Astrocyte of the cerebellum (primary cell): ENCODE measurements at places on chromosomes 7 and 10.

DNA sequence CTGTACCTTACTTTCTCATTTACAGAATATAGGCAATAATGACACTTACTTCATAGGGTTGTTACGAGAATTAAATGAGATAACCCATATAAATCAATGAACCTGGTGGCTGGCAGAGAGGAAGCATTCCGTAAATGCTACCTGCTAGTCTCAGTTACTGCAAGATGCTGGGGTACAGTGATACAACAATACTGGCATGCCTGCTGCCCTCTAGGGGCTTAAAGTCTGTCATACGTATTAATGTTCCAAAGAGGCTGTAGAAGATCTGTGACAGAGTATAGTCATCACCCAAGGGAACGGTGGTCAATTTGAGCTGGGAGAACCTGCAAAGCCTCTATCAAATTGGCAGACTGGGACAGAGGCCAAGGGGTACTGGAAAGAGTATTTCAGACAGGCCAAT lies 421.5 kb downstream of the GPAM start:
- DNase-seq = no peak

DNA sequence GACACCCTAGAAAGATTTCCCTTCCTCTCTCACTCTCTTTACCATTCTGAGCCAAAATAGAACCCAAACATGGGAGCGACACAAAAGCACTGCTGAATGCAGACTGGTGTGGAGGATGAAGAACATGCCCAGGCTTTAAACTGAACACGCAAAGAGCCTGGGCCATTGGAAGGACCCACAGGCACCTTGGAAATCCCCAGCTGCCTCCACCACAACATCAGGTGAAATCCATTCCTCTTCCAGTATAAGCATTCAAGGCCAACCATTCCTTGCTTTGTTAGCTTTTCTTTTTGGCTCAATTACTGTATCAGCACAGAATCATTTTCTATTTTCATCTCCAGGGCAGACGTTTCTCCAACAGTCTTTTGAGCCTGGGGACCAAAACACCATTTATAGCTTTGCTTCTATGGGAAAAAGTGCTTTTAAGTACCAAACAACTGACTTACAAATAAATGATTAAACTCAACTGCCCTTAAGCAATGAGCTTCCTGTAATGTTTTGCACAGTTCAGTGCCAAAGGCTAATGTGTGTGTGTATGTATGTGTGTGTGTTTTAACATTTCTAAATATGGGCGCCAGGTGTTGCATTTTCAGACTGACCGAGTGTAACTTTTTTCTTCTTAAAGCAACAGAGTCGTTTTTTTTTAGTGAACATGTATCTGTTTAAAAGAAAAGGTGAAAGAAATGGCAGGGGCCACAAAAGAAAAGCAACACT lies 16.2 kb upstream of the BLNK start:
- DNase-seq = no peak

DNA sequence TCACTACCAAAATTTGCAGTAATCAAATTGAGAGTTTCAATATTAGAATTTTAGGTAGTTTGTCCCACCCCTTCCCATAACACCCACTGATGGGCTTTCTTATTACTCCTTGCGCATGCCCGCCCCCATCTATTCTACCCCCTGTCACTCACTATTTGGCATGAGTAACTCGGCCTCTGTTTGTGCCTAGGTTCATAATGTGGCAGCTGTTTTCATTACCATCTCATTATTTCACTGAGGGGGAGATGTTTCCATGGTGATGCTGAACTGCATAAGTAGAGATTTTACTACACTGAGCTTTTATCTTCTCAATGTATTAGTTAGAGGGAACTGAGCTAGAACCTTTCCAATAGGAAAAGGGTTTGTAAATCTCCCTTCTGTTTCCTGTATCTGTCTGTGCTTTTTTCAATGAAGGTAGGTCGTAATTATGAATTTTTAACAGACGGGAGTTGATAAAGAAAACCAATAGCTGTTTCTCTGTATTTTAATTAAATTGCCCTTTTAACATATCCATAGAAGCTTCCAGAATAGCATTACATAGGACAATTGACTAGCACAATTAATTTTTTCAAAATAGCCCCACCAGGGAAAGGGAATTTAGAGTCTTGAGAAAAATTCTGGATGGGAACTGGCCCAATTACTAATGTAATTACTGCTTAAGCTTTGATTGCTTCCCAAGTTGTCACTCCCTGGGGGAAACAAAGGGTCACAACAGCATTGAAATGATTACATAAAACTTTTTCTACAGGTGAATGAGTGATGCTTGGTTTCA lies 33.4 kb downstream of the PRPS1L1 start:
- no peak for DNase-seq

- no peak for DNase-seq
Measured at GRCh38 chr10:34771106-34771505, 44.0 kb downstream of the PARD3 start.

DNA sequence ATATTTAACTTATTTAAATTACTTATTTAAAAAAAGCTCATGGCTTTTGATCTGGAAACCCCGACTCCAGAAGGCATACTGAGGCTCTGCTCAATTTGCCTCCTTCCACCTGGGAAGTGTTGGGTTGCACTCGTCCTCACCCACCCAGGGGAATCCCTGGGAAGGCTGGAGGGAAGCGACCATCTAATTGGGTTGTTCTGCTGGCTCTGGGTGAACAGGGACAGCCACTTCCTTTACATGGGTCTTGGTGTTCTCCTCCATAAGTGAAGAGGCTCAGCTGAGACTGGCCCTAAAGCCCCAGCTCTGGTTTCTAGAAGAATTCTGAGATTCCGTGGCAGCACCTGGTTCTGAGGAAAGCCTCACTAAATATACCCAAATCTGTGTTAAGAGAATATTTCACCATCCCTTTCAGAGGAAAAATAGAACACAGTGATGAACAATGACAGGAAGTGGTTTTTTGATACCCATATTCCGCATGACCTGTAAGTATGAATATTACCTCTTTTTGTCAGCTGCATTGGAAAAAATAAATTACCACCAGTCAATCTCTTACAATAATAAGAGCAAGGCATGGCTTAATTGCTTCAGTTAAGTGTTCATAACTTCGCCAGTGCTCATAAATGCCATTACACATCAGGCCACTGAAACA lies 131.1 kb upstream of the SHH start:
- no peak for DNase-seq

DNA sequence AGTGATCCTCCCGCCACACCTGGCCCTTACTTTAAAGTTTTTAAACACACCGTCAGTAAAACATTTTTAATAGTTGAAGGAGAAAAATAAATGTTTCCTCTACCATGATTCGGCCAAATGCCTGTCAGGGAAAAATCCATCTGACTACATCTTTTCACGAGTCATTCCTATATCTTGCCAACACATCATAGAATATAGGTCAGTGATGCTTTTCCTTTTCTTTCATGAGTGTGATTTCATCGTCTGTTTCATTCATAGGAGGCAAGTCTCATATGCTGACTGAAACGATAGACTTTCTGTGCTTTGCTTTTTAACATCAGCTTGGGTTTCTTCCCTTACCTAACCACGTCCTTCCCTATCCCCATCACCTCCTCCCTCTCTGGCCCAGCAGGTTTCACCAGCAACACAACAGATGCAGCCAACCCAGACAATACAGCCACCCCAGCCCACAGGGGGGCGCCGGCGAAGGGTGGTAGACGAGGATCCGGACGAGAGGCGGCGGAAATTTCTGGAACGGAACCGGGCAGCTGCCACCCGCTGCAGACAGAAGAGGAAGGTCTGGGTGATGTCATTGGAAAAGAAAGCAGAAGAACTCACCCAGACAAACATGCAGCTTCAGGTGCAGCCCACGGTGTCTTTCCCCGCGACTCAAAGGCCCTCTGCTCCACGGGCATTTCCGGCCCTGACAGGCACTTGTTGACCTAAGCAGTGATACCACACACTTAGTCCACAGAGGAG lies 149.2 kb downstream of the TRIL start:
- no peak for DNase-seq

DNA sequence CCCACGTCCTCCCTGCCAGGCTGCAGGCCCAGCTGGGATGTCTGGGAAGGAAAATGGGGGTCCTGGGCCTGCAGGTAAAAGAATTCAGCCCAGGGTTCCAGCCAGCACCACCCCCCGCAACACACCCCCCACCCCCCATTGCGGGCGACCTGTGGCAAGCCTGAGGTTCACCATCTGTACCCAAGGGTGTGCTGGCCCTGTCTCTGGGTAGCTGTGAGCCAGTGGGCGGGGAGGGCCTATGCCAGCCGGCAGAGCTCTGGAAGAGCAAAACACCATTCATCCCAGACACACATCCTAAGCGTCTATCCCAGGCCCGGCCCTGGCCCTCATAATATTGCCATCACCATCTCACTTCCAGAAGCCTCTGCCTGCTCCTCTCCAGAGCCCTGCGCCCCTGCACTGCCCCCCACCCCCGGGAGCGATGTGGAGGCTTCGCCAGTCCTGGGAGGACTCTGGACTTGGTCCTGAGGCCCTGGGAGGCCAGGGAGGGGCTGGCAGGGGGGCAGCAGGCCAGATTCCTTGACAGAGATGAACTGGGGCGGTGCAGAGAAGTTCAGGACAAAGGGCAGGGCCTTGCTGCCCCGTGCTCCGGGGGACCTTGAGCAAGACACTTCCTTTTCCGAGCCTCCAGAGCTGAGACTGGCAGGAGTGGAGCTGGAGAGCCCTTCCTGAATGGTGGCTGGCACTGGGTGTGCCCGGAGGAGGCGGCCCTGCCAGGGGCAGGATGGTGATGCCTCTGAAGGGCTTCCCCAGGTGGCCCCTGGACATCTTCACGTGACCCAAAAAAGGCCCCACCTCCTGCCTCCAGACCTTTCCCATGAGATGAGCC lies 8.7 kb upstream of the TTYH3 start:
- DNase-seq = no peak

- no peak for DNase-seq
Measured at GRCh38 chr10:43336641-43337318, 34.7 kb upstream of the FXYD4 start.

DNA sequence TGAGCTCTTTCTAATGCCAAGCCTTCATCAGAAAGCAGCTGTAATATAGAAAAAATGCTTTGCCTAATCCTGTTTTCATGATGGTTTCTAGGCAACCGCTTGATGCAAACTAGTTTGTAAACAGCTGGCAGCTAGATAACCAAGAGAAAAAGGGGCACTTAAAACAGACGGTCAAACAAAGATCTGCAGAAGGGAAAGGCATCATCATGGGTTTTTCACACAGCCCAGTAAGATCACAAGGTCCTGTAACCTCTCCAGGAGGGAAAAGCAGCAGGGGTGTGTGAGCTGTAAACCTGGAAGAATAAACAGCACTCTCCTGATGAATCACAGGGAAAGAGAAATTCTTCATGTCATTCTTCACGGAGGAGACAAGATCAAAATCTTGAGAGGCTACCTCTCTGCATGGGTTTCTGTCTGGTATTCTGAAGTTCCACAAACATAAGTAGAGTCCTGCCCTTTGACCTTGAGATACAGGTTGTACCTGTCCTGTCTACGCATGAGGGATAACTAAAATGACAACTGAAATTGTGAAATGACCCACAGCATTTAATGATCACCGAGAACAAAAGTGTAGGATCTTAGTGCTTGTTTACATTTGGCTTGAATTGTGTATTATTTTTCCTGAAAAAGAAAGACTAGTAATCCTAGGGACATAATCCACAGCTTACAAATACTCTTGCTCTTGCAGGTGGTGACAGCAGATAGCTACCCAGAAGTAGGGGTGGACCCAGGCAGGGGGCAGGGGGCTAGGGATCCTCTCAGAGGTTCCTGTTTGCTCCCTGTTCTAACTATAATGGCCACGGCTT lies 48.0 kb downstream of the CREB3L2 start:
- DNase-seq = peak; percentile 75
